ENCODE measurements at places on chromosomes 16 and 17. TPM values are rescaled to one million over a fixed set of nuclear protein-coding genes. Genes with fewer than 3 reads are reported as not detected.

GPR142 gene
- not detected for total RNA-seq

DNA sequence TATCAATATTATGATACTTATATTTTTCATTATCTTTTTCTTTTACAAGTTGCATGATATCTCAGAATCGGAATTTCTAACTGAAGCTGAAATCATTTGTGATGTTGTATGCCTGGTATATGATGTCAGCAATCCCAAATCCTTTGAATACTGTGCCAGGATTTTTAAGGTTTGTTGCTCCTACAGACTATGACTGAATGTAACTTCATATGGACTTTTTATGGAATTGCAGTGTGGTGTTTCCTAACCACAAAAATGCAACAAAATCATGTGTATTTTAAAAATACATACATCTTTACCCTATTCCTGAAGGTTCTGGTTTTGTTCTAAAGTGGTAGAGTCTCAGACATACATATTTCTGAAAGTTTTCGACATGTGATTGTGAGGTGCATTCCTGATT is 58.8 kb upstream of the RHBDL3 start:
- no peak for DNase-seq

RNF222 gene
- total RNA-seq: not detected

DNA sequence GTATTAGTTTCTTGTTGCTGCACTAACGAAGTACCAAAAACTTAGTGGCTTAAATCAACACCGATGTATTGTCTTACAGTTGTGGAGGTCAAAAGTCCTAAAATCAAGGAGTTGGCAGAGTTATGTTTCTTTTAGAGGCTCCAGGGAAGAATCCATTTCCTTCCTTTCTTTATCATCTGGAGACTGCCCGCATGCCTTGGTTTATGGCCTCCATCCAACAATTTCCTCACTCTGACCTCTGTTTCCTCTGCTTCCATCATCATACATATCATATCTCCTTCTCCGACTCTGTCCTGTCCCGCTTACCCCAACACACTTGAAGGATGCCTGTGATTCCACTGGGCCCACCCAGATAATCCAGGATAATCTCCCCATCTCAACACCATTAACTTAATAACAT is 627.8 kb downstream of the KCNJ2 start:
- DNase-seq: no peak

Measured in pulmonary artery endothelial cell (primary cell).